ENCODE measurements at places on chromosomes 5 and 9.

DNA sequence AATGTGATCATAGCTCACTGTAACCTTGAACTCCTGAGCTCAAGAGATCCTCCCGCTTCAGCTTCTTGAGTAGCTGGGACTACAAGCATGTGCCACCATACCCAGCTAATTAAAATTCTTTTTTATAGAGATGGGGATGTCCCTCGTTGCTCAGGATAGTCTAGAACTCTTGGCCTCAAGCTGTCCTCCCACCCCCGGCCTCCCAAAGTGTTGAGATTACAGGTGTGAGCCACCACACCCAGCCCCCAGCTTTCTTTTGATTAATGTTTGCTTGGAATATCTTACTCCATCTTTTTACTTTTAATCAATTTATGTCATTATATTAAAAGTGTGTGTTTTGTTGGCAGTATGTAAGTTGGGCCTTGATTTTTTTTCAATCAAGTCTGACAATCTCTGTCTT lies 59.4 kb upstream of the EXOC3 start:
- DNase-seq, result no peak

- no peak for DNase-seq
Measured at GRCh38 chr5:76831110-76831452, 12.3 kb downstream of the F2RL1 start.

GRCh38 chr9:122904466-122904822 lies 715 bp downstream of the RC3H2 start:
- DNase-seq, result no peak

- no peak for DNase-seq
Measured at GRCh38 chr9:133113163-133113948, 7.7 kb downstream of the RALGDS start.

- no peak for DNase-seq
Measured at GRCh38 chr9:13823026-13823425, 490.9 kb downstream of the NFIB start.

- DNase-seq, result no peak
Measured at GRCh38 chr9:105054491-105054890, 126.5 kb upstream of the ABCA1 start.

Measured in naive B cell (primary cell).